ENCODE measurements at places on chromosomes 7 and 10.

GRCh38 chr7:151385626-151386300, 24.1 kb downstream of the WDR86 start:
- DNase-seq = no peak

DNA sequence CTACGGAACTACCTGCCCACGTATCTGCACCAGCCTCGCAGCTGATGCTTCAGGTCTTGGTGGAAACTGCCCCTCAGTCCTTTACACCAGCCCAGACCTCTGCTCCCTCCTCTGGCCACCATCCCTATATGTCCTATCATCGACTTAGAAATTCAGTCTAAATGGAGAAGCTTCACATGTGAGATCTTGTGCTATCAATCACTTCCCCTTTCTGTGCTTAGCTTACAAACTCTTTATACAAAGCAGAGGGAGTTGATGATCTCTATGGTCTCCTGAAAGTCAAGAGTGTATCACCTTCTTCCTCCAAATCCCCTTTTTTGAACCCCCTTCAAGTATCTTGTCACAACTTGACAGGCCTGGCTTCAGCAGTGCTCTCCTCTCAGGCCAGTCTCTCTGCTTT, 30.7 kb downstream of the ZNF777 start:
- no peak for DNase-seq

GRCh38 chr7:17300012-17300411, 1.6 kb downstream of the AHR start:
- no peak for DNase-seq

- no peak for DNase-seq
These were observed 459.0 kb downstream of the GATA3 start for GRCh38 chr10:8513155-8514147.

- DNase-seq = no peak
These were observed 94.8 kb downstream of the CALN1 start for GRCh38 chr7:72317341-72317740.

DNA sequence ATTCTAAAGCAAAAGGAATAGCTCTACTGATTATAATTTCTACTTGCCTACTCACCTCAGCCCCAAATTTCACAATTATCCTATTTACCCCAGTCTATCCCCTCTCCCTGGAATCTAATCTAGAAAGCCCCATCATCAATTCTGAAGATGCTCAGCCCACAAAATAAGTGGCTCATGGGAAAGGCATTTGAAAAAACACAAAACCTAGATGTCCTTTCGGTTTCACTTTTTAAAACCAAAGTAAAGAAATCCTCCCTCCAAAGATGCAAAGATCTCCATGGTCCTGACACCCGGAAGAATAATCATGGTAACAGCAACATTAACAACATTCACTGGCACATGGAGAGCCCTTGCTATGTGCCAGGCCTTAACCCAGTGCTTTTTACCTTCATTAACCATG, 224.8 kb downstream of the FGFR2 start:
- no peak for DNase-seq

DNA sequence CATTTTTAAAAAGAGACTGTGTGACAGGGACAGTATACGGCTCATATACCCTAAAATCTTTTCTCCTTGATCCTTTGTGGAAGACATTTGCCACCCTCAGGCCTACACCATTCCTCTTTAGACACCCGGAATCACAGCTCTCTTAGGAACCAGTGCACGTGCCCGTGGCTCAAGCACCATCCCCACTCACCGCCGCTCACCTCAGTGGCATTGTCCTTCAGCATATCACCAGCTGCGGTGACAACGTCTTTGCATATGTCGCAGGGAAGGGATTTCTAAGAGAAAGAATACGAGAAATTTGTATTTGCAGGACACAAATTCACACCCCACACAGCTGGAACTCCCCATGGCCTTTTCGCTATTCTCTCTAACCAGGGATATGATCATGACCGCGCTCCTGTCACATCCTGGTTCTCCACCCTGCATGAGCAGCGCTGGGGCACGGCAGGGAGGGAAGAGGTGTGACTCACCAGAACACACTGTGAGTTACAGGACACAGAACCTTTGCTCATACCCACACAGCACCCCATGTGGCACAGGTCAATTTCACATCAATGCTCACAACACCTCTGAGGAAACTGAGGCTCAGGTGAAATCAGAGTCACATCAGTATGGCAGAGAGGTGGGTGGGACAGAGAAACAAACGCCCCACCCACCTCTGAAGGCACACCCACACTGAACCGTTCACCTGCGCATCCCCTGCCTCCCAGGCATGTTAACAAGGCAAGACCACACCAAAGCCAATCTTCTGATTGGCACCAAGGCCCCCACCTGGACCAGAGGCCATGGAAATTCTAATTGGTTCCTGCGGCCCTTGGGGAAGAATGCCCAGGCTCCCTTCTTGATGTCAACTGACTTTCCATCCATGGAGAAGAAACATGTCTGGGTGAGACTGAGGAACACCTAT, 19.2 kb downstream of the PSAP start:
- DNase-seq = no peak

- DNase-seq = no peak
These were observed 209.9 kb downstream of the SEMA3E start for GRCh38 chr7:83439026-83439425.

DNA sequence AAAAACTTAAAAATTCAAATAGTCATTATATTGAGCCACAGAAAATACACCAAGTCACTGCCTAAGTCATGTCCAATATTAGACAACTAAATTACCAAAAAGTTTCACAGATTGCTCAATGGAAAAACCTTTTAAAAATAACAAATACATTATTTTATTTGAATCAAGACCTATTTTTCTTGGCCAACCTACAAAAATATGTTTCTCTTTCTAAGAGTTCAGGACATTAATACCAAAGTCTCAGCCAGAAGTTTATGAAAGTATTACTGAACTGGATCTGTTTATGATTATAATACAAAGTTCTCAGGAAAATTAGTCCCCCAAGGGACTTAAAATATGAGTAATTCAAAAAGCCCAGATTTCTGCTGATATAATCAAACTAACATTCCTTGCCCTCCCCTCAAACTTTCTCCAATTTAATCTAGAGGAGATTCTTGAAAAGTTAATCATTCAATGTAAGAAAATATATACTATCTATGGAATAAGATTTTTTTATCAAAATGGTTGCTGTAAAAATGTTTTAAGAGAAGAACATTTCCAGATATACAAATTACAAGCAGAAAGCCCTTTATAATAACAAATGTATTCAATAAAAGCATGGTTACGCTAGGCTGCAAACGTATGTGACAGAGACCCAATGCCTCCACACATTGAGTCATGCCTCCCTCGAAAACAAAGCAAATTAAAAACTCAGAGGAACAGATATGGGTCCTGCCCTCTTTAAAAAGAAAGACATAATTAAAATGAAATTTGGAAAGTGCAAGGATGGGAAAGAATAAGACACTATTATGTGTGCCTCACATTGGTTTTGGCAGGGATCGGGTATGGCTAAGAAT, 381.6 kb downstream of the PARD3 start:
- no peak for DNase-seq

- DNase-seq = no peak
These were observed 3.2 kb upstream of the ZNF775 start for GRCh38 chr7:150375662-150376521.

DNA sequence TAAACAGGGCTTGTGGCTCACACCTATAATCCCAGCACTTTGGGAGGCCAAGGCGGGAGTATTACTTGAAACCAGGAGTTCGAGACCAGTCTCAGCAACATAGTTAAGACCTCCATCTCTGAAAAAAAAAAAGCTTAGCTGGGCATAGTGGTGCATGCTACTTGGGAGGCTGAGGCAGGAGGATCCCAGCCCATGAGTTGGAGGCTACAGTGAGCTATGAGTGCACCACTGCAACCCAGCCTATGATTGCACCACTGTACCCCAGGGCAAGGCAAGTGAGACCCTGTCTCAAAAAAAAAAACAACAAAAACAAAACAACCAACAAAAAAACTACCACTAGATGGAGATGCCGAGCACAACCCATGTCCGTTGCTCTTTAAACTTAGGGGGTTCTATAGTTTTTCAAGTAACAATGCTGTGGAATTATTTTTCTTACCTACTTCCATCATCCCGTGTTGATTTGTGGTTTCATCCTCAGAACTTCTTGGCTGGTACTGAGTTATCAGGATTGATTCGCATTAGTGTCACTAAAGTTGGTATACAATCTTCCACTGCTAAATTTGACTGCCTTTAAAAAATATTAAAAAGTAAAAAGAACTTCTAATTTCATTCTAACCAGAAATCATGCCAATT, 12.2 kb upstream of the REPIN1 start:
- no peak for DNase-seq

- no peak for DNase-seq
These were observed 168.0 kb downstream of the ARHGAP12 start for GRCh38 chr10:31760674-31761081.

- DNase-seq = no peak
These were observed 19.2 kb upstream of the GRID1 start for GRCh38 chr10:86385806-86386205.

GRCh38 chr7:87344446-87344845, 1.0 kb upstream of the CROT start:
- DNase-seq = no peak

DNA sequence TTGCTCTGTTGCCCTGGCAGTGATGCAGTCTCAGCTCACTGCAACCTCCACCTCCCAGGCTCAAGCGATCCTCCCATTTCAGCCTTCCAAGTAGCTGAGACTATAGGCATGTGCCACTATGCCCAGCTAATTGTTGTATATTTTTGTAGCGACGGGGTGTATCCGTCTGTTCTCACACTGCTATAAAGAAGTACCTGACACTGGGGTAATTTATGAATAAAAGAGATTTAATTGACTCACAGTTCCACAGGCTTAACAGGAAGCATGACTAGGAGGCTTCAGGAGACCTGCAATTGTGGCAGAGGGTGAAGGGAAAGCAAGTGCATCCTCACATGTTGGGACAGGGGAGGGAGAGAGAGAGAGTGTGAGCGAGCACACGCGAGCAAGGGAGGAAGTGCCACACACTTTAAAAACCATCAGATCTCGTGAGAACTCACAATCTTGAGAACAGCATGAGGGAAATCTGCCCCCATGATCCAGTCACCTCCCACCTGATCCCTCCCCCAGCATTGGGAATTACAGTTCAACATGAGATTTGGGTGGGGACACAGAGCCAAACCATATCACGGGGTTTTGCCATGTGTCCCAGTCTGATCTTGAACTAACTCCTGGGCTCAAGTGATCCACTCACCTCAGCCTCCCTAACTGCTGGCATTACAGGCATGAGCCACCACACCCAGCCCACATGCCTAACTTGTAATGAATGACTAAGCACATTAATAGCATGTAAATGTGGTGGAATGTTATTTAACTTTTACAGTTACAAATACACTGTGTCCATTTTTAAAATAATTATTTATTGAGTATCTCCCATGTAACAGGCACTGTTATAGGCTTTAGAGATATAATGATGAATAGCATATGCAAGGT, 65.5 kb downstream of the RALA start:
- DNase-seq = no peak

DNA sequence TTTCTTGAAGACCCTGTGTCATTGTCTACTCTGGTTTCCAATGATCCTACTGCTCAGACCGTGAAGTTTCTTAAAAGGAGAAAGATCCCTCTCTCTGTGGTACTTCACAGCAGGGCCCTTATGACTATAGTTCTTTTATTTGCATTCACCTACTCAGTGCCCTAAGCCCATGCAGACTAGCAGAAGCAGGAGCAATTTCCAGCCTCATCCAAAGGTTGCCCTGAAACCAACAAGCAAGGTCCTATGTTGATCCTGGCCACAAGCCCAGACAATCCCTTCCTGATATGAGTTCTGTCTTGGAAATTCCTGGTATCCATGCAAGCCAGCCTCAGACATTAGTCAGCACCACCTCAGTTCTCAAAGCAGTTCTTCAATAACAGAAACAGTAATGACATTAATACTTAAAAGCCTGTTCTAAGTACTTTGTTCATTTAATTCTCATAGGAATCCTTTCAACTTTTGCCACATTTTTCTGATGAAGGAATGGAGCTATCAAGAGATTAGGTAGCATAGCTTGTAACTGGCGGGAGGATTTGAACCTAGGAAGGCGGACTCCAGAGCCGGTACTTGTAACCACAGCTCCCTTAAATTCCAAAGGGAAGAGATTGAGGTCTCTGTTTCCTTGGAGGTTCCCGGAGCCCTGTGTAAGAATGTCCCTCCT, 58.1 kb upstream of the ST8SIA6 start:
- DNase-seq = no peak

DNA sequence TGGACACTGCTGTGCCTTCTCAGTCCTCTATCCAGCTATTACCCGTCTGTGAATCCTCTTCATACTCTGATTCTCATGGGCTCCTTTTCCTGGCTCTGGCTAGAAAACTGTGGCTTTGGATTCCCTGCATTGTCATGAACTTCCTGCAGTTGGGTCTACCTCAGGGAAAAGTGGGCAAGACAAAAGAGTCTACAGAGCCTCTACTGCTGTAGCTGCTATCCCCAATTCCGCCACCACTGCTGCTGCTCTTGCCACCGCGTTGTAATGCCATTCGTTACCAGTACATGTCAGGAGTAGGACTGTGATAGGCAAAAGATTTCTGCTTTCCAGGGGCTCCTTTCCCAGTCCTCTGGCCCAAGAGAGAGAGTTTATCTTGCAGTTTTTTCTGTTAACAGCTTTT, 23.9 kb upstream of the PPP1R17 start:
- DNase-seq = no peak

- no peak for DNase-seq
These were observed 74.8 kb upstream of the RPA3 start for GRCh38 chr7:7793249-7793648.

DNA sequence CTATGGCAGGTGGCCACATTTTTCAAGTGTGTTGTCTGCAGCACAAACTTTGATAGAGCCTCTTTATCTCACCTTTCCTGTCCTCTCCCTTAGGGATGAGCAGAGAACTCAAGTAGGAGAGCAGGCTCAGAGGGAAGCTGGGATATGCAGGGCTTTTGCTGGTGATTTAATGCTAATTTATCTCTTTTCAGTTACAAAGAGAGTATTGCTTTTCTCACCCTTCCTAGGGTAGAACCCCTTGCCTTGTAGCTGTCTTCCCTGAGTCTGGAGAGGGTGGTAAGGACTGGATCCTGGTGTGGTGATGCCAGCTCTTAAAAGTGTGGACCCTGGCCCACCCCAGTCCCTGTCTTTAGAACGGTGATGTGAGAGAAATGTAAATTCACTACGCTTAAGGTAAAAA, 1061.4 kb downstream of the TYW1 start:
- no peak for DNase-seq

GRCh38 chr7:11950281-11950680, 118.3 kb upstream of the THSD7A start:
- DNase-seq = no peak

GRCh38 chr10:25142116-25142864, 32.5 kb upstream of the GPR158 start:
- no peak for DNase-seq

- DNase-seq = no peak
These were observed 3.5 kb downstream of the NOS3 start for GRCh38 chr7:150994141-150994837.

DNA sequence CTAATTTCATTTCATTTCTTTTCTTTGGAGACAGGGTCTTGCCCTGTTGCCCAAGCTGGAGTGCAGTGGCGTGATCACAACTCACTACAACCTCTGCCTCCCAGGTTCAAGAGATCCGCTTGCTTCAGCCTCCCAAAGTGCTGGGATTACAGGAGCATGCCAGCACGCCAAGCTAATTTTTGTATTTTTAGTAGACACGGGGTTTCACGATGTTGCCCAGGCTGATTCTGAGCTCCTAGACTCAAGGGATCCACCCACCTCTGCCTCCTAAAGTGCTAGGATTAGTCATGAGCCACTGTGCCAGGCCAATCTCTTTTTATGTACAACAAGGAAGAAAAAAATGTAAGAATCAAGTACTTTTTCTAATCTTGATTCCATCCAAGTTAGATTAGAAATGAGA, 10.7 kb upstream of the KMT2E start:
- DNase-seq = peak; percentile 43

Measured in nucleus accumbens (tissue), 56 donors.